AG08396 (cell line): ENCODE measurements at places on chromosomes 16 and 17.

DNA sequence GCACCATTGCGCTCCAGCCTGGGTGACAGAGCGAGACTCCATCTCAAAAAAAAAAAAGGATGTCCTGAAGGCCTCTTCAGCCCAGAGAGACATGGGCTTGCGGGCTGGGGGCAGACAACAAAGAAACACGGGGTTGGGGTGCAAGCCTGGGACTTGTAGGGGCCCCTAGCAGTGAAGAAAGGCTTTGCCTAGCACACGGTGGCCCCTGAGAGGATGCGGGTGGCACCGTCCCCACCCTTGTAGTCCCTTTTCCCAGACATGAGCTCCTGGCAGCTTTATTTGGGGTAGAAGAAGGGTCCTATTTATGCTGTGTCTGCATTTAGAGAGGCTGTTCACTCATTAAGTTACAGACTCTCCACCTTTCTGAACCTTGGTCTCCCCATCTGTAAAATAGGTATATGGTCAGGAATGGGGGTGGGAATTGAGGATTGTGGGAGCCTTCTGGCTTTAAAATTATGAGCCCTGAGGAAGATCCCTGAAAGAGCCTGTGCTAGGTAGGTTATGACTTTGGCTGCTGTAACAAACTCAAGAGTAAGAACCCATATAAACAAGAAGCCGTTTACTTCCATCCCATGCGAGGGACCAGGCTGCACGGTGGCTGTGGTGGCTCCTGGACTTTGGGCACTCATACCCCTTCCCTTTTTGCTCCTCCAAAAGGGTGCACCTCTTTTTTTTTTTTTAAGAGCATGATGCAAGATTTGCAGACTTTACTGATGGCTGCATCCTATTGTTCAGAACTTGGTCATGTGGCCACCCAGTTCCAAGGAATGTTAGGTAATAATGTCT, 20.6 kb upstream of the ADGRG1 start:
- no peak for DNase-seq

DNA sequence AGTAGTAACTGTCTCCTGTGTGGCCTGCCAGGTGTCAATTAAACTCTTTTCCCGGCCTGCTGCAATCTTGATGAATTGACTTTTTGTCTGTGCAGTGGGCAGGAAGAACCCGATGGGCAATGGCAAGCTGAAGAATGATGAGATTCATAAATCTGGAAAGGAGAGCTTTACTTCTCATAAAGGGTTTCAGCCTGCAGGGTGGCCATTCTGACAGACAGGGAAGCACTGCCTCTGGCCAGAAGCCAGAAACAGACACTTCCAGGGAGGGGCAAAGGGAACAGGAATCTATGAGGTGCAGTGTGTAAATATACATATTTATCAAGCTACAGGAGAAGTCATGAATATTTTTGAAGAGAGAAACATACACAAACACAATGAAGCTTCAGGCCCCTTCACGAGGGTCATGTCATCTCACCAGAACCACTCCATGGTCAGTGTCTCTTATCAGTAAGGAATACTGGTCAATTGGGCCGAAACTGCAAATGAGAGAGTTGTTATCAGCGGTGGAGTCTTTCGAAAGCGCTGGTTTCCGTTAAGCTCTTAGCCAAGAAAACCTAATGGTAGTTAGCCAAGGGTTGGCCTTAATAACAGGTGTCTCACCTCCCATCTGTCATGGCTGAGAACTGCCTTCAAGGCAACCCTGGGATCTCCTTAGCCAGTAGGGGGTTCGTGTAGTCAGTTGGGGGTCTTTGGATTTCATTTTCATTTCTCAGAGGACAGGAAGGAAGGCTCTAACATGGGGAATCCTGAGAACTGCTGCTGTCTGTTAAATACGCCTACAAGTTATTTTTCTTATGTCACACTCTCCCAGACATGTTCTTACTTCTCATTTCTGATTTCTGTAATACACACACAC, 1.2 kb upstream of the NARF start:
- no peak for DNase-seq

DNA sequence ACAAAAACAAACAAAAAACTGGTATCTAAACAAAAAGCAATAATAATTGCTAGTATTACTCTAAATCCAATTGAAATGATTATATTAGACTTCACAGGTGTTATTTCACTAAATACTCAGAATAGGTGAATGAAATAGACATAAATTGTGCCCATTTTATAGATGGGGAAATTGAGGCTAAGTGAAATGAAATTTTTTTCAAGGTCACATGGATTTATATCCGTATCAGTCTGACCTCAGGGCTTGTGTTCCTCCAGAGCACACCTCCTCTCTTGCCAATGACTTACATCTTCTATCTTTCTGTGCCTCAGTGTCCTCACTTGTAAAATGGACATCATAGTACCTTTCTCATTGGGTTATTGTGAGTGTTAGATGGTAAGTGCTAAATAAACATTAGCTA, 72.3 kb downstream of the GP2 start:
- DNase-seq: no peak

DNA sequence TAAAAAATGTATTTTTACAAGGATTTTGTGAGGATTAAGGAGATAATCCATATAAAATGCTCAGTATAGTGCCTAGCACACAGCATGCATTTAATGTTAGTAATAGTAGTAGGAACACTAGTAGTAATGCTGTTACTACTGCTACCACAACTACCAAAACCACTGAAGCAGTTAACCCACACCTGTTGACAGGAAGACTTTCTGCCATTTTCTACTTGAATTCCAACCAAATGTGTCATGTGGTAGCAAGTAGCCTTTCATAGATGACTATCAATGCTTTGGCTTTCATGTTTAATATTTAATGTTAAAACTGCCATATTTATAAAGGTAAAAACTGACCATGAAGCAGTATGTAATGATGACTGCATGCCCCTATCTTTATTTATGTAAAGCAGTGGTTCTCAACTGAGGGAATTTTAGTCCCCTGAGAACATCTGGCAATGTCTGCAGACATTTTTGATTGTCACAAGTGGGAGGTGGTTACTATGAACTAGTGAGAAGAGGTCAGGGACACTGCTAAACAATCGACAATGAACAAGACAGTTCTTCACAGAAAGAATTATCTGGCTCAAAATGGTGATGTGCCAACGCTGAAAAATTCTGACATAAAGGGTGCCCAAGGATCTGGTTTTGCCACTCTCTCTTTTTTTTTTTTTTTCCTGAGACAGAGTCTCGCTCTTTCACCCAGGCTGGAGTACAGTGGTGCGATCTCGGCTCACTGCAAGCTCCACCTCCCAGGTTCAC, 89.4 kb downstream of the ITFG1 start:
- no peak for DNase-seq

DNA sequence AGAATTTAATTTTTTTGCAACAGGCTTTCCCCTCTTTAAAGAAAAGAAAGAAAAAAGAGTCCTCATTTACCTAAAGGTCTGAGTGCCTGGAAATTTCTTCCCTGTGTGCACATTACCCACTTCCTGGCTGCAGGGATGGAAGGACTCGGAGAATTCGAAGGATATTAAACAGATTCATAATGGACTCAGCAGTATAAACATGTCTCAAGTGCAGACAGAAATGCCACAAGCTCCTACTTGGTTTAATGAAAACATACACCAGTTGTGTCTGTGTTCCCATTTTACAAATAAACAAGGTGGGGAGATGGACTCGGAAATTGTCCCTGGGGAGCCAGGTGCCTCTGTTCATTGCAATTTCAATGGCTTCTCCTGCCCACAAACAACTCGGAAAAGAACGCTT, 47.2 kb downstream of the MEOX1 start:
- no peak for DNase-seq

DNA sequence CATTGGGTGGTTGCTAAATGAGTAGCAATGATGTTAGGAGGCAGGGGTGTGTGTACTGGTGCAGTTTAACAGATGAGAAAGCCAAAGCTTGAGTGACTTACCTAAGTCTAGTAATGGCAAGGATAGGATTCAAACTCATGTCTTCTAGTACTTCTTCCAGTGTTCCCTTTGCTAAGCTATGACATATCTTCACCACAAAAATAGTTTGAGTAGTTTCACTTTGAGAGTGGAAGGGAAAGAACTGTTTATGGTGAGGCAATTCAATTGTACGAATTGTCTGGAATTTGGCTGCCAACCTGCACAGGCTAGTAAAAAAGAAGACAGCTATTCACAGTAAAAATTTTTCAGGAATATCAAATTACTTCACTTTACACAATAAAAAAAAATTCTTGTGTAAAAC, 138.0 kb downstream of the NLK start:
- peak; percentile 25 for DNase-seq

GRCh38 chr16:8113843-8114242, 476.5 kb downstream of the TMEM114 start:
- no peak for DNase-seq

DNA sequence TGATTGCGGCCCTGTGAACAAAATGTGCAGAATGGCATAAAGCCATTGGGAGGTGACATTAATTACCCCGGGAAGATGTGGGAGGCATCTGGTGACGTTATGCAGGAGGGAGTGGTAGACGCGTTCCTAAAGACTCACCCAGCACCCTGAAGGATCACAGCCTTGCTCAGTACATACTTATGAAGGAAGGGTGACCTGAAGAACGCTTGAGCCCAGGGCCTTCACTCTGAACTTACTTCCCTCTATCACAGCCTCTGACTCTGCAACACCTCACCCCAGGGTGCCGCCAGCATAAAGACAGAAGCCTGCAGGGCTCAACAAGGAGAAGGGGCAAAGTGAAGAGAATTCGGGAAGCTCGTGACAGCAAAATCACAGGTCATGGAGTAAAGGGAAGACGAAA, 9.4 kb downstream of the MFSD6L start:
- DNase-seq: no peak

DNA sequence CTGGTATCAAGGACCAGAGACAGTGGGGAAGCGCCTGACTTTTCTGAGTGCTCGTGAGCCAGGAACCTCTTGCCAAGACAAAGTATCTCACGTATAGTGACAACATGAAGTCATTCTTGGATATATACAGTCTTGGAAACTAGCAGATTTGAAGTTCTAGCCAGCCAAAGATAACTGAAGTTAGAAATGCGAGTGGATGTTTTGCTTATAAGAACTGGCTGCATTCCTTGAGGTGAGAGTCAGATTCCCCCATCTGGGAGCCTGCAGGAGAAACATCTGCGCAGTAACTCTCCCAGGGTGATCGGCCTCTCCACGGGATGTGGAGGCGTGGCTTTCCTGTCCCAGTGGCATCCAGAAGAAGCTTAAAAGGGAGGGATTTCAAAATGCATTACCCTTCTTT, 89.8 kb downstream of the SHISA6 start:
- DNase-seq: no peak

DNA sequence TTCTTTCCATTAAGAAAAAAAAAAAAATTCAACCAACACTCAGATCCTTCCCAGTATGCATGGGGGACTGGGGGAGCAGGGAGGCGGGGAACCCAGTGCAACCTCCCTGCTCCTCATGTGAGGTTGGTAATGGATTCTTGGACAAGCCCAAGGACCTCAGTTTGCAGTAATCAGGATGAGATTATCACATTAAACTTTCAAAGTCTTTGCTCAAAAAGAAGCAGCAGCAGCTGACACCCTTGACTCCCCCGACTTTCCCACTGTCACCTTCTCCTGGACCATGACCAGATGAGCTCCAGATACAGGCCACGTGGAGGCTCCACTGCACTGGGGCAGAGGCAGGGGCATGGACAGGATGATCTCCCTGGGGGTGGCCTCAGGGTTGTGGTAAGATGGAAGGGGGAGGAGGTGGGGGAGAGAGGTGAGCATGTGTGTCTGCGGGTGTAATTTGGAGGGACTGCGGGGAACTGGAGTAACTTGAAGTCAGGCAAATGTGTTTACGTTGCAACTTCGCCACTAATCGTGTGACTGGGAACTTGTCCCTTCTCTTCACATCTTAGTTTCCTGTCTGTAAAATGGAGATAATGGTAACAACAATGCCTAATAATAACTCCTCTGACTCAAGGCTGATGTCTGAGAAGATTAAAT, 19.8 kb downstream of the ZNF385C start:
- no peak for DNase-seq

DNA sequence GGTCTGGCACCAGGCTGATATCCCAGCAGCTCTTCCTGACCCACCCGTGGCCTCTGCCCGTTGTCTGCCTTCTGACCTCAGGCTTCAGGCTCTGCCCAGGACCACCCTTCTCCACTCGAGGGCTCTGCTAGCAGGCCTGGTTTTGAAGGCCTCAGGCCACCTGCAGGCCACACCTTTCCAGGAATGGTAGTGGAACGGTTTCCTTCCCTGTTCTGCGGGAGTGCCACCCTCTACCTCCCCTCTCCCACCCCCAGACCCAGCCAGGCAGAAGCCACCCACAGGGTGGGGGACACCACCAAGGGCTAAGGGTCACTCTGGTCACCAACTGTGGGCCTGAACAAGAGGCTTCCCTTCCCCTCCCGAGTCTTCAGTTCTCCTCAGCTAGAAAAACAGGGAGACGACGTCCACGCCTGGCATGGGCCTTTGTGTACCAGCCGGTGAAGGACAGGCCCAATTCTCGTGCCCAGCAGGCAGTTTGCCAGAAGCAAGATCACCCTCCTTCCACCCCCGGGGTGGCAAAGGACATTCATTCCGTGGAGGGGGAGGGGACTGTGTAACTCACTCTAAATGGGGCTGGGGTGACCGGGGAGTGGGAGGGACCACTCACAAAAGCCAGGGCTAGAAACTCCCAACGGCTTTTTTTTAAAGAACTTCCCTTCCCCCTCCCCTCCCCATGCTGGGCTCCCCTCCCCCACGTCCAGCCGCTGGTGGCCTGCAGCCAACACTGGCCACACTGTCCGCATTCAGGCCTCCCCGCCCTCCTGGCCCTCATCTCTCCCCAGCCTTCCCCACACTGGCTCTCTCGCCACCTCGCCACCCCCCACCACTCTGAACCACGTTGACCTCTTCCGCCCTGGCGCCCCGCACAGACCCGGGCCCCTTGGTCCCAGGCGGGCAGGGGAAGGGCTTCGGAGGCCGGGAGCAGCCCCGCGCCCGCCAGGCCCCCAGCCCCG, 7.7 kb downstream of the CBX4 start:
- peak; percentile 71 for DNase-seq

- DNase-seq: no peak
Observed at GRCh38 chr16:68228652-68229051, 7.3 kb downstream of the ESRP2 start.

DNA sequence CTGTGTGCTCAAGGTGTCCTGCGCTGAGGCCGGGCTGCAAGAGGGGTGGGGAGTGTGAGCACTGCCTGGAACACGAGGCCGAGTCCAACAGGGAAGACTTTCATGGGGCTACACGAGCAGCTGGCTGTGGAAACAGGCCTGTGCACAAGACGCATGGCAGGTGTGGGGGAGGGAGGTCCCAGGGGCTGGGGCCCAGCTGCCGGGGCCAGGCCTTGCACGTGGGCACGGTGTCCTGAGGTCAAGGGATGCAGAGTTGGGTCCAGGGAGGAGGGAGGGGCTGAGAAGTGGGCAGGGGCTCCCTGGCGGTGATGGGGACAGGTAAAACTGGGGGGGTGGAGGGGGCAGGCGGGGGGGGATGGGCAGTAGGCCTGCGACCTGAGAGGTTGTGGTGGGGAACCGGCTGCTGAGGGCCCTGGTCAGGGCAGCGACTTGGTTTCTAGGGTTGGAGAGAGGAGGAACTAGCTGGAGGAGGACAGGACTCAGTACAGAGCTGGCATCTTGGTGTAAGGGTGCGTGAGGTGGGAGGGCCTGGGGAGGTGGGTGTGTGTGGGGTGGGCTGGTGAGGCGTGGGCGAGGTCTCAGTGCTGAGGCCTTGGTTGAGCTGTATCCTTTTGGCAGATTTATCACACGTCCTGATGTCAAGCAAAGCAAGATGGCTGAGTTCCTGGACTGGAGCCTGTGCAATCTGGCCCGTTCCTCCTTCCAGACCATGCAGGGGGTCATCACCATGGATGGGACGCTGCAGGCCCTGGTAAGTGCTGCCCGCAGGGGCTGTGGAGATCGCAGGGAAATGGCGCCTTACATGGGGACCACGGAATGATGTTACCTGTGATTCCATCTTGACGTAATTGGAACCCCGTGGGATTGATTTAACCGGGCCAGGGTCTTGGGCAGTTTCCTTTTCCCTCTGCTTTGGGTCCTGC, 29.4 kb downstream of the TBCD start:
- DNase-seq: no peak
